ENCODE measurements at places on chromosomes 6 and 20.

DNA sequence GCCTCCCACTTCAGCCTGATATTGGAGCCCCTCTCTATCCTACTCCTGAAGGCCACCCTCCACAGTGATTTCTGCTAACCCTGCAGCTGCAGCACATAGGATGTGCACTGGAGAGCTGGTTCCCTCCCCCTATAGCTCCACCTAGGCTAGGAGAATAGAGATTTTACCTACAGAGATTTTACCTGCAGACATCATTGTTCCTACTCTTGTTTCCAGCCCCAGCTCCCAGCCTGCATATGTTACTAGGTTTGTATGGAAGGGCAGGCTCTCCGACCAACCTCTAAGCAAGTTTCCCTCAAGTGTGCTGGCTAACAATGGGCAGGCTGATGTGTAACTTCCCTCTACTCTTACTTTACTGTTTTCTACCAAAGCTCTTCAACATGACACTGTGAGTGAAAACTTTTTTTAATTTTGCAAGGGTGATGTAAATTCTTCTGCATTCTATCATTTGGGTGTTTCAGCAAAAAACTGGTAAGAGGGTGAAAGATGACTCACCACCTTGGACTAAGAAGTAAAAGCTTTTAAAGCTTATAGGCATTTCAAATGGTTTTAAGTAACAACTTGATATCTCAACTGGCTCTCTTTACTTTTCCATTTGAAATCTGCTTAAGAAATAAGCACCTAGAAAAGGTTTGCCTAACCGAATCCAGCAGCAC lies 106.8 kb downstream of the CDK19 start:
- DNase-seq = no peak

DNA sequence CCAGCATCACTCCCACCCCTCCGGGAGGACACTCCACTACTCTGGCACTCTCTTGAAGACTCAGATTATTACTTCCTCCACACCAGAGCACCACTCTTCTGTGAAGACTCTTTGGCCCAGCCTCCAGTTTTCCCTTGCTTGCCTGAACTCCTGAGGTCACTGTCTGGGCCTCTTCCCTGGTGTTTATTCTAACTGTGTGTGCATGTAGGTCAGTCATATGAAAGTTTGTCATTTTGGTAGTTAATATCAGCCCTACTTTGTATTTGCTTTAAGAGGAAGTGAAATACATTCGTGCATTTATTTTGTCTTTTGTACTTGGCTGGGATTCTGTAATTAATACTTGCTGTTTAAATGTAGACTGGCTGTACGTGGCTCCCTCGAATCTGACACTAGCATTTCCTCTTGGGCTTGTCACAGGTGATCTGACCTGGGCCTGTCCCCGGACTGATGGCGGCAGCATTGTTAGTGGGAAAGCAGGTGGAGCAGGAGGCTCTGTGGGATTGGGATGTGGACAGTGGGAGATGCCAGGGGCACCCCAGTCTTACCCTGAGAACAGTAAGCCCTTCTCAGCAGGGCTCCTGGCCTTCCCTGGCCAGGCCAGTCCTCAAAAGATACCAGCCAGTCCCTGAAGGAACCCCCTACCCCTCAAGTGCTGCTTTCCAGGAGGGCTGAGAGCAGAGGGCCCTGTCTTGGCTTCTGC lies 350.5 kb downstream of the CDC5L start:
- no peak for DNase-seq

- no peak for DNase-seq
Observed at GRCh38 chr20:22904386-22904785, 130.7 kb upstream of the SSTR4 start.

DNA sequence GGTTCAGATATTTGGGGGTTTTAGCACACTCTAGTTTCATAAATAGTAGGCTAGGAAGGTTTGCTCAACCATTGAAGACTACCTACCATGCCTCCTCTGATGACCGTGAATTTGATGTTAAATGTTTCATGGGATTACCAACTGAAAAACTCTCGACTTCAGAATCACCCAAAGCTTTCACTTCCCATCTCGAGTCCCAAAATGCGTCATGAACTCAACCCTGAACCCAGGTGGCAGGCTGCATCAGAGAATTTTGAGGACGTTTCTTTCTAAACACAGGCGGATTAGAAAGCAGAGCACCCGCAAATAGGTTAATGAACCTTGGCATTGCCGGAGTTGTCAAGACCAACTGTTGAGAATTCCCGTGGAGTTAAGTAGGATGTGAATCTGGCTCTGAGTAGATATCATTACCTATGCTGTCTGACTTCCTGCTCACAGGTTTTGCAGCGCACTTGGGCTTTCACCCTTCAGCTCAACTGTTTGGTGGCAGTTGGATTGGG lies 98.4 kb upstream of the ADTRP start:
- no peak for DNase-seq

GRCh38 chr6:136061701-136062100 lies 188.4 kb downstream of the MTFR2 start:
- no peak for DNase-seq

DNA sequence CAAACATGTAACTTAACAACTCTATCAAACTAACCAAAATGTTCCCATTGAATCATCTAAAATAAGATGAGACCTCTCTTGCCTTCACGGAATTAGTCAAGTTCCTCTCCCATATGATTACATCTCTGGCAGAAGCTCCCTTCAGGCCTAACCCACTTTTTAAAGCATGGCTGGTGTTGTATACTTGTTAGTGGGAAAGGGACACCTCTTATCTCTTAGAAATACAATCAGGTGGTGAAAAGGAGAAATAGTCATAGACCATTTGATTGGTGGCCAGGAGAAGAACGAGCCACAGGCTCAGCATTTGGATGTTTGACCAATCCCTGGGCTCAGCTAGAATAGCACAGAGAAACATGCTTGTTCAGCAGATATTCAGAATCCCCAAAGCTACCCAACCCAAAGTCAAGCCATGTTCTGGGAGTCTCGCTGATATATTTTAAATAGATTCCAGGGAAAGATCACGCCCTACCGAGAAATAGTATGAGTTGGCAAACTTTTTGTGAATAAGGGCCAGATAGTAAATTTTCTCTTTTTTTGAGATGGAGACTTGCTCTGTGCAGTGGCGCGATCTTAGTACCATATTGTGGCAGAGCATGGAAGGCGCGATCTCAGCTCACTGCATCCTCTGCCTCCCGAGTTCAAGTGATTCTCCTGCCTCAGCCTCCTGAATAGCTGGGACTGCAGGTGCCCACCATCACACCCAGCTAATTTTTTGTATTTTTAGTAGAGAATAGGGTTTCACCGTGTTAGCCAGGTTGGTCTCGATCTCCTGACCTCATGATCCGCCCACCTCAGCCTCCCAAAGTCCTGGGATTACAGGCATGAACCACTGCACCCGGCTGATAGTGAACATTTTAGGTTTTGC lies 126.3 kb upstream of the MYLIP start:
- no peak for DNase-seq

- DNase-seq = no peak
Observed at GRCh38 chr20:51511861-51512619, 30.5 kb downstream of the NFATC2 start.

- DNase-seq = no peak
Observed at GRCh38 chr6:110550353-110550752, 73.9 kb upstream of the SLC22A16 start.

- no peak for DNase-seq
Observed at GRCh38 chr20:17403461-17403860, 127.7 kb downstream of the BFSP1 start.

- DNase-seq = no peak
Observed at GRCh38 chr6:135606392-135606791, 108.9 kb upstream of the AHI1 start.

DNA sequence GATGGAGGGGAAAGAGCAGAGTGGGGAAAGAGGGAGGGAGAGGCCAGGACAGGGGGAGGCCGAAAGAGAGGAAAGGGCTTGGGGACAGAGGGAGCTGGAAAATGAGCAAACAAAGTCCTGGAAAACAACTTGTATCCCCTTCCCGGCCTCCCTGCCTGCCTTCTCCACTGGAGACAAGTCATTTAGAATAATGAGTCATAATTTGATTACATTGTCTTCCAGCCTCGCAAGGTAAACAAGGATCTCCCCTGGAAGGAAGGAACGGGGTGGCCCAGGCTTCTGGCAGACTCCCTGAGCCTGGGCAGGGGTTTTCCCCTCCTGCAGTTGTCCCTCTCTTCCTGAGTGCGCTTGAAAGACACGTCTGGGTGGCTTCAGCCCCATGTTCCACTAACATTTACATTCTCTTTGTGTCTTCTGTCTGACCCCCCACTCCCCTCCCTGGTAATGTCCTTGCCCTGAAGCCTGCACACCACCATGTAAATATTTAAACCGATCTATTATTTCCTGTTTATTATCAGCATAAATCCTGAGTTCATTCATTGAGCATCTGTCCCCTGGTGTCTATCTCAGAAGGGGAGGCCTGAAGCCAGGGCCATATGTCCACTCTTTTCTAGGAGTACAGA lies 12.1 kb upstream of the MRPS18A start:
- no peak for DNase-seq

DNA sequence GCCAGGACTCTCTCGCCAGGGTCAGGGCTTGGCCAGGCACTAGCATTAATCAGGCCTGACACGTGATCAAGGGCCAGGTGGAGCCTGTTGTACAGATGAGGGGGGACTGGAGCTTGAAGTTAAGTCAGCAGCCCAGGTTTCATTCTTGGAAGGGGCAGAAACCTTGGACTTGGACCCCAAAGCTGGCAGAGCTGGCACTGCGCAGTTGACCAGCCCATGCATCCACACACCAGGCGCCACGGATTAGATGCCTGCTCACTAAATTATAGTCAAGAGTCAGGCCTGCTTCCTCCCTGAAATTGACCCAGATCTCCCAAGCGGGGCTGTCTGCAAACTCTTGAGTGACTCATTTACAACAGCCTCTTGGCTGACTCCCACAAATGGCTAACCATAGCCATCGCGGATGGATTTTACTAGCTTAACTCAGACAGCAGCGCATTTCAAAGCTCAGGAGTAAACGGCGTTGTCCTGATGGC lies 4.1 kb upstream of the TAF4 start:
- no peak for DNase-seq

All from stimulated activated CD4-positive, alpha-beta T cell treated with anti-CD3 and anti-CD28 coated beads, TNF-alpha, amount 100 ng/mL, for 24 hours (primary cell).